ENCODE measurements at places on chromosomes 5 and 9.
A peak's percentile ranks its signal among the peaks of the same experiment; 100 is the strongest.

DNA sequence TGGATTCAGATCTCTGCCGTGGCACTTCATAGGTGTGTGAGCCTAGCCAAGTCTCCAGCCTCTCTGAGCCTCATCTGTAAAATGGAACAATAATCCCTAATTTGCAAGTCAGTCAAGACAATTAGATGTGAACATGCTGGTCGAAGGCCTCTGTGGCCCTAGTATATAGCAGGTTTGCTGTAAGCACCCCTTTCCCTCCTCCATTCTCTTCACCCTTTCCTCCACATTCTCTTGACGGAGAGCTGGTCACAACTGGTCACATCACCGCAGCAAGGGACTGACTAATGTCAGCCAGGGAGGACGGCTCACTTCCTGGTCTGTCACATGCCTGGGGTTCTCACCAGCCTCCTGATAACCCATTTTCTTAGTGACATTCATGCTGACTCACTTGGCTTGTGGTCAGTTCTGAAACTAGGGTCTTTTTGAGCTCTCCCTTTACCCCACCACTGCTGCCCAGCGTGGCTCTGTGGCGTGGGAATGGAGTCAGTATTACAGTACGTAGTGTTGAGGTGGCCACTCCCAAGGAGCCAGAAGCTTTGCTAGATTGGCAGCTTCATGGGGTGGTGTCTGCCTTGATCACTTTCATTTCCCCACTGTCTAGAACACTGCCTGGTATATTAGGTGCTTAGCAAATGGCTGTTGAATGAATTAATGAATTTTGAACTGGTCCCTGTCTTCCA, 47.8 kb downstream of the ERGIC1 start:
- peaks cover 9% of the 10 kb centered on the region for H3K36me3 ChIP-seq
- no peaks in the 10 kb centered on the region for H3K27me3 ChIP-seq
- peaks cover 6% of the 10 kb centered on the region for H3K4me1 ChIP-seq

DNA sequence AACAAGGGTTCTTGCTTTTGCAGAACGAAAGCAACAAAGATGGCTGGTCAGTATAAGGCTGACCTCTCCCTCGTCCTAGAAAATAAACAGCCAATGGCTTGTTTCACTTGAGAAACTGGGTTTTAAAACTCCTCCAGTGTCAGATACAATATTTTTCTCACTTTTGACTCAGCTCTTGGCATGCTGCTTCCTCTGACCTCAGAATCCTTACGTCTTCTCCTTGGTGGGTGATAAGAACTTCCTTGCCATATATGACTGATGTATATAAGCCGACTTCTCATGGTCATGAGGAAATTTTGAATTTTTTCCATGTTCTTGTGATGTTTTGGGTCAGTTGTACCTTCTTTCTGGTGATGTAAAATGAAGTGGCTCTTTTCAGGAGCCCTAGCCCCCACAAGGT, 3.8 kb downstream of the ZNF618 start:
- no peak for DNase-seq
- no peaks in the 10 kb centered on the region for H3K36me3 ChIP-seq
- H3K4me3 ChIP-seq: no peak overlapping the region
- peaks cover 6% of the 10 kb centered on the region for H3K4me1 ChIP-seq
- peaks cover 15% of the 10 kb centered on the region for H3K27me3 ChIP-seq

DNA sequence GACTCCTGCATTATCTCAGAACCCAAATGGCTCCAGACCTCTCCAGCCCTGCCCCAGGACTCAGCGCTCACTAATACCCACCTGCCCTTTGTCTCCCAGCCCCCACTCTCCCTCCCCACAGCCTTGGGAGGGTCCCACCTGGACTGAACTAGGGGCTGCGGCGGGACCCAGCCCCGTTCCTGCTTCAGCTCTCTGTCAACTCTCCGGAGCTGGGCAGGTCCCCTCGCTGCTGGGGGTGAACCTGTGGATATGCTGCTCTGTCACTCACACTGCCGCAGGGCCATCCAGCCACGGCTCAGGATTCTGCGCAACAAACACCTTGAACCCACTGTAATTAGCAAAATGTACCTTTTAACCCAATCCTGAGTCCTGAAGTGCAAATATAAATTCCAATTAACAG, 36.8 kb downstream of the NDUFS6 start:
- H3K4me3 ChIP-seq: no peak overlapping the region
- peaks cover 18% of the 10 kb centered on the region for H3K27me3 ChIP-seq
- no peak for DNase-seq
- H3K27ac ChIP-seq: no peak overlapping the region
- no peaks in the 10 kb centered on the region for H3K4me1 ChIP-seq

- H3K27ac ChIP-seq: no peak overlapping the region
- H3K4me3 ChIP-seq: no peak overlapping the region
- no peaks in the 10 kb centered on the region for H3K27me3 ChIP-seq
- no peak for DNase-seq
Observed at GRCh38 chr9:26163931-26164330, 485.7 kb upstream of the TUSC1 start.

DNA sequence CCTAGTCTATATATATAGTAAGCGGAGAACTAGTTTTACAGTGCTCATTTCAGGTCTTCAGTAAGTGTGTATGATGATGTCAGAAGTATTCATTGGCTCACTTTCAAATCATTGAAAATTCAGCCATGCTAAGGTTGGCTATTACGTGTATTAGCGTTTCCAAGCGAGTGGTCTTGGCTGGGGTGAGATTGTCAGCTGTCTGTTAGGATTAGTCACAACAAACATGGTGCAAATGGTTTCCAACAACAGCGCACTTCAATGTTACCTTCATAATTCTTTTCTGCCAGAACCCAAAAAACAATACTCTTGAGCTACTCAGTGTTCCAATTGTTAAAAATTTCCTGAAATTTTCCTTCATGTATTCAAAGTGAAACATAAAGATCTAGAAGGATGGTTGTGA, 283.0 kb downstream of the AOPEP start:
- peaks cover 2% of the 10 kb centered on the region for H3K27me3 ChIP-seq
- no peak for DNase-seq
- H3K36me3 ChIP-seq: peaks cover 16% of the 10 kb centered on the region
- H3K4me3 ChIP-seq: no peak overlapping the region
- H3K27ac ChIP-seq: no peak overlapping the region
- peaks cover 28% of the 10 kb centered on the region for H3K4me1 ChIP-seq

- no peak overlapping the region for H3K4me3 ChIP-seq
- no peaks in the 10 kb centered on the region for H3K27me3 ChIP-seq
- DNase-seq: no peak
- peaks cover 20% of the 10 kb centered on the region for H3K4me1 ChIP-seq
Observed at GRCh38 chr9:99921875-99922710, 15.6 kb downstream of the STX17 start.

GRCh38 chr9:33524306-33524947, 376 bp downstream of the ANKRD18B start:
- no peaks in the 10 kb centered on the region for H3K36me3 ChIP-seq
- peak; percentile 21 for DNase-seq
- no peak overlapping the region for H3K27ac ChIP-seq
- H3K4me3 ChIP-seq: peak overlapping the region; percentile 78
- peaks cover 67% of the 10 kb centered on the region for H3K27me3 ChIP-seq
- peaks cover 8% of the 10 kb centered on the region for H3K4me1 ChIP-seq

- peaks cover 12% of the 10 kb centered on the region for H3K27me3 ChIP-seq
- peak overlapping the region; percentile 21 for H3K4me3 ChIP-seq
- H3K36me3 ChIP-seq: no peaks in the 10 kb centered on the region
- DNase-seq: no peak
Observed at GRCh38 chr5:129096382-129096991, 1.9 kb downstream of the ISOC1 start.

DNA sequence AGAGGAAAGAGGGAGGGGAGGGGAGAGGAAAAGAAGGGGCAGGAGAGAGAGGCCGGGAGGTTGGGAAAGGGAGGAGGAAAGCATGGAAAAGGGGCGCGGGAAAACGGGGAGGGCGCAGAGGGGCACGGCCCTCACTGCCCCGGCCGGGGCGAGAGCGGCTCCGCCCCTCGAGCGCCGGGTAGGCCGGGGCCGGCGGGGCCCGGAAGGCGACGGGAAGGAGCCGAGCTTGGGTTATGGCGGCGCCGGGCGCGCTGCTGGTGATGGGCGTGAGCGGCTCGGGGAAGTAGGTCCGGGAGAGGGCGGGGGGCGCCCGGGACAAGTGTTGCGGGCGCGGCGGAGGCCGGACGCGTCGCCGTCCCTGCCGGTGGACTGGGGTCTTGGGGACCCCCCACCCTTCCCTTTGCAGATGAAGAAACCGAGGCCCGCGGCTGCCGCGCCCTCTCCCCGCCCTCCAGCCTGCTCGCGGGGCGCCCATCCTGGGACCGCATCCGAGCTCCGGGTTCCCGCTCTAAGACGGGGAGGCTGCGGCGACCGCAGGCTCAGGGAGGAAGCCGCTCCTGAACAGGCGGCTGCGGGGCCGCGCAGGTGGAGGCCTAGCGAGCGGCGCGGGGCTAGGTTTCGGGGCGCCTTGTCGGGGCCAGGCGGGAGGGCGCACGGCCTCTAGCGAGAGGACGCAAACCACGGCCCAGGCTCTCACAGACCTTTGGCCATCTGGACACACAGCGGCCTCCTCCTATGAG, at the start of gene IDNK:
IDNK (plus strand) TSS at position 205 of the 740 bp plus-strand sequence; CDS start at position 234, 29 bp downstream.
- peaks cover 20% of the 10 kb centered on the region for H3K36me3 ChIP-seq
- peak within 1 kb of the TSS; percentile 85 for H3K4me3 ChIP-seq
- H3K27ac ChIP-seq: peak within 1 kb of the TSS; percentile 92
- peaks cover 35% of the 10 kb centered on the region for H3K4me1 ChIP-seq
- peak; percentile 71 for DNase-seq

DNA sequence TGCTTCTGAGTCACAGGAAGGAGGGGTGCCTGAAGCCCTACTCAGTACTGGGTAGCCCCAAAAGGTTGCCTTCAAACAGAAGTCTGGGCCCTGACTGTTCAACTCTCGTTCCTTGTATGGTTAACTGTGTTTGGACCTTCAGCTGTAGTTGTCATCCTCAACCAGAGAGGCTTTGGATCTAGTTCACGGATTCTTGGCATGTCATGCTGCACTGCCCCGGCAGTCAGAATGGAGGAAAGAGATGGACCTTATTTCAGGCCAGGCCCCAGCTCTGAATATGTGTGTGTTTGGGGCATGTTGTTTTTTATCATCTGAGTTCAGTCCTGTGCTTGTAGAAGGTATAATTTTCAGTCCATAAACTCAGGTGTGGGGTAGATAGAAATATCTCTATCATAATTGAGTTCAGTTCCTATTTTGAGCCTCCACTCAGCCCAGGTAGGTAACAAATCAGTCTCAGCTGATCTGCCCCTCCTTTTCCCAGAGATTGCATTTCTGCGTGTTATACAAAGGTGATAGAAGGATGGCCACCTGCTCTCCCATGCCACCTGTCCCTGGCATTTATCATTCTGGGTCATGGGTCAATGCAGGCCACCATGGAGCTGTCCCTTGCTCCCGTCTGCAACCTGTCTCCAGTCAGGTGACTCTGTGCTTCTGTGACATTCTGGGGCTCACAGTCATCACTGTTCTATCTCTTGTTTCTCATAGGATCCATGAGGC, 127.5 kb upstream of the CPEB4 start:
- H3K27me3 ChIP-seq: peaks cover 6% of the 10 kb centered on the region
- no peak overlapping the region for H3K27ac ChIP-seq
- DNase-seq: no peak

- no peaks in the 10 kb centered on the region for H3K36me3 ChIP-seq
- DNase-seq: no peak
- H3K27ac ChIP-seq: no peak overlapping the region
- no peak overlapping the region for H3K4me3 ChIP-seq
Observed at GRCh38 chr5:3522491-3522890, 73.1 kb upstream of the IRX1 start.

- no peak overlapping the region for H3K4me3 ChIP-seq
- no peaks in the 10 kb centered on the region for H3K4me1 ChIP-seq
- DNase-seq: no peak
- H3K36me3 ChIP-seq: no peaks in the 10 kb centered on the region
Observed at GRCh38 chr5:178468196-178468685, 122.0 kb downstream of the COL23A1 start.

- H3K27me3 ChIP-seq: no peaks in the 10 kb centered on the region
- no peaks in the 10 kb centered on the region for H3K4me1 ChIP-seq
- no peak overlapping the region for H3K4me3 ChIP-seq
- no peak for DNase-seq
Observed at GRCh38 chr5:24444414-24444813, 200.4 kb downstream of the CDH10 start.

DNA sequence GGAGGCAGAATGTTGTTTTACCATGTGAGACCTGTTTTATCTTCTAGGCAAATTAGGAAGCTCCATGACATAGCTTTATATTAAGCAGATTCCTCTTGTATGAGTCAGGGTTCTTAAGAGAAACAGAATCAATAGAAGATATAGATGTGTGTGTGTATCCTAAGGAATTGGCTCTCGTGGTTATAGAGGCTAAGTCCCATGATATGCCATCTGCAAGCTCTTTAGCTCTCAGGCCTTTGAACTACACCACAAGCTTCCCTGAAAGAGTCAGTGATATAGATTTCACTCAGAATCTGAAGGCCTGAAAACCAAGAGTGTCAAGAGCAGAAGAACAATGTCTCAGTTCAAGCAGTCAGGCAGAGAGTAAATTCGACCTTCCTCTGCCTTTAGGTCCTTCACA, 365.8 kb upstream of the ZNF608 start:
- no peaks in the 10 kb centered on the region for H3K36me3 ChIP-seq
- DNase-seq: no peak
- no peaks in the 10 kb centered on the region for H3K27me3 ChIP-seq
- no peak overlapping the region for H3K4me3 ChIP-seq

DNA sequence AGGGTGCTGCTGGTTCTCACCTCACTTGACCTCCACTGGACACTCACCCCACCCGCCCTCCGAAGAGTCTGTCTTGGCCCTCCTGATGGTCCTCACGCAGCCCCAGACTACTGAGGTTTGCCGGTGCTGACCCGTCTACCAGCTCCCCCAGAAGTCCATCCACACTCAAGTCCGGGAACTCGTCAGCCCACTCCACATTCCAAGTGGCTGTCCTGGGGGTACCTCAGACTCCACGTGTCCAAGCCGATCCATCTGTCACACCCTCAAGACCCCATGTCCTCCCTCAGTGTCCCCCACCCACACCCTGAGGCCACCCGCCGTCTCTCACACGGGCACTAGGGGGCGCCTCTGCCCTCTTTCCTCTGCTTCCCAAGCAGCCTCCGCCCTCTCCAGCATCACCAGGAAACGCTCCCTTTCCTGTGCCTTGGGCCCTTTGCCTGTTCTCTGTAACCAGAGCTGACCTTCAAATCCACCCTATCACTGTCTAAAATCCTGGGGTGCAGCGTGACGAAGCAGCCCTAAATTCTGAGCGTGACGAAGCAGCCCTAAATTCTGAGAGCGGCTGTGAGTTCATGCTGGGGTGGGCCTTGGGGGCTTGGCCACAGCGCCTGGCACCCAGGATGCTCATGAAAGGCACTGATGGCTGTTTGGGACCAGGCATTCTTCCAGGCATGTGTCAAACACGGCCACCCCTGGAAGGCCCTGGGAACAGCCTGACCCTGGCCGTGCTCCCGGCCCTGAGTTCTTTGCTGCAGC, 95.7 kb downstream of the KCNT1 start:
- H3K27ac ChIP-seq: no peak overlapping the region
- H3K36me3 ChIP-seq: no peaks in the 10 kb centered on the region
- no peaks in the 10 kb centered on the region for H3K4me1 ChIP-seq
- peak; percentile 35 for DNase-seq
- H3K27me3 ChIP-seq: no peaks in the 10 kb centered on the region
- no peak overlapping the region for H3K4me3 ChIP-seq

DNA sequence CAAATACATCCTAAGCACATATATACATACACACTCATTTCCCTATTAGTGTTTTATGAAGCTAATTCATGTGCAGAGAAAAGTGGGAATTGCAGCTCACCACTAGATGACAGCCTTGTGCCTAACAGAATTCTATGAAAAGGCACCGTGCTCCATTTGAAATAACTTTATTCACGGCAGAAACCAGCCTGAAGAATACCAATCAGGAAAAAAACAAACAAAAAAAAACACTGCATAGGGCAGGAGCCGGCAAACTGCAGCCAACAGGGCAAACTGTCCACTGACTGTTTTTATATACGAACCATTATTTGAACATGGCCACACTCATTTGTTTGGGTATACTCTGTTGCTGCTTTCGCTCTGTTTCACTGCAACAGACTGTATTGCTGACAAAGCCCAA, 33.6 kb downstream of the ERMP1 start:
- H3K36me3 ChIP-seq: peaks cover 49% of the 10 kb centered on the region
- H3K4me1 ChIP-seq: peaks cover 12% of the 10 kb centered on the region
- H3K4me3 ChIP-seq: no peak overlapping the region

Data from activated CD4-positive, alpha-beta memory T cell treated with anti-CD3 and anti-CD28 coated beads, Interleukin-2, amount 10 ng/mL, durations not matched to agents 7 days and 5 days (primary cell).